Activated naive CD4-positive, alpha-beta T cell treated with Interleukin-2 at 50 U/mL for 16 hours (primary cell): ENCODE measurements at places on chromosomes 2 and 18.

DNA sequence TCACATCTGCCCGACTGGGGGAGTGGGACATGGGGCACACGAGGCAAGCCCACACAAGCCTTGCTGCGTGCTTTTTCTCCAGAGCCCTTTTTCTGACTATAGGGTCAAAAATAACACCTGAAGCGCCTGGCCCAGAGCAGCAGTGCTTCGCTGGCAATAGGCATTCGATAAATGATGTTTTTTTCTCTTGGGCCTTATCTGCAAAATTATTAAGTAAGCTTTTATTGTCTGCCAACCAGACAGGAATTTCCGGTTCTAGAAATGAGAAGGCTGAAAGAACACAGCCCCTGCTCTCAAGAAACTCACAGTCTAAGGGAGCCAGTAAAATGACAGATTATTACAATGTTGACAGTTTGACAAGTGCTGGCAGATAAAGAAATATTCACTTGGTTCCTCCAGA lies 2.7 kb upstream of the TMBIM1 start:
- no peak for DNase-seq

DNA sequence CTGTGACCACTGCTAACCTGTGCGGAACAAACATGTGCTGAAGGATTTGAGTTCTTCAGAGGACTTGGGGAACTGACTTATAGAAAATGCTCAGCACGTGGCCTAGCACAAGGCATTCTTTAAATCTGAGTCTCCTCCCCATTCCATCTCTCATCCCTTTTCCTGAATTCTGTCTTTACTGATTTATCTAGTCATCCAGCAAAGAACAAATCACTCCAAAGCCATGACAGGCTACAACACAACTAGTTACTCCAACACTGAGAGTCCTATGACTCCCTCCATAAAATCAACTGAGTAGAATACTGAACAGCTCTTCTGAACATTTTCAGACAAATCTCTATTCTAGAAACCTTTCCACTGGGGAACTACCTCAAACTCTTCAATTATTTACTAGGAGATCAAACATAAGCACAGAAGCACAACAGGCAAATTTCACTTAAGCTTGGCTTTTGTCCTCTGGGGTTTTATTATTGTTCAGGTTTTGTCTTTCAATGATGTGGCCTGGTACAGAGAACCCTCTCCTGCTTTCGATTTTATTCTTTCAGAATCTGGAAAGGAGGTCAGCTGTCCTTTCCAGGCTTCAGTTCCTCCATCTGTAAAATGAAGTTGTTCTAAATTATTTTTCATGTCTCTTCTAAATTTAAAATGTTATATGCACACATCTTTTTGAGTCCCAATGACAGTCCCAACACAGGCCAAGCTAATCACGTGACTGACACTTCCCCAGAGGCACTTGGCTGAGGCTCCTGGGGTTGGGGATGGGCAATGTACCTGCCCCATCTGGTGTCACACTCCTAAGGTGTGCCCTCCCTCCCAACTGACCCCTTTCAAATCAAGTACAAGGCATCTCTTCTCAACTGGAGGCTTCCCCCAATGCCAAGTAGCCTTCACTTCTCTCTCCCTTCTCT lies 31.8 kb downstream of the RNU4ATAC start:
- no peak for DNase-seq

DNA sequence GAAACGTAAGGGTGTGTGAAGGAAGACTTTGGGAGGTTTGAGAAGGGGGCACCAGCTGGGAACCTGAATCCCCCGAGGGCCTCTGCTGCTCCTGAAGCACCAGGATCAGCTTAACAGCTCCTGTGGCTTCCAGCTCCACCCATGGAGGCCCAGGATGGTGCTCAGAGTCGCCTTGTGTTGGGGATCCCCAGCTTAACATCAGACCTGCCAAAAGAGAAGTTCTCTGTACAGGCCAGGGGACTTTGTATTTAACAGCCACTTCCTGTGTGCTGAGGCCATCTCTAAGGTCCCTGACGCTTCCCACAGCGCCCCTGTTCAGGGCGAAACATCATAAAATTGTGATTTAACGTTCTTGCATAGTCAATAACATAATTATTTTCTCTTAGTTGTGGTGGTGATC lies 77.5 kb downstream of the NCK2 start:
- DNase-seq, result no peak

GRCh38 chr18:50696436-50696835 lies 123.4 kb downstream of the MRO start:
- DNase-seq, result no peak

- DNase-seq, result no peak
These were observed 32.1 kb upstream of the SIGLEC15 start for GRCh38 chr18:45793264-45793965.

DNA sequence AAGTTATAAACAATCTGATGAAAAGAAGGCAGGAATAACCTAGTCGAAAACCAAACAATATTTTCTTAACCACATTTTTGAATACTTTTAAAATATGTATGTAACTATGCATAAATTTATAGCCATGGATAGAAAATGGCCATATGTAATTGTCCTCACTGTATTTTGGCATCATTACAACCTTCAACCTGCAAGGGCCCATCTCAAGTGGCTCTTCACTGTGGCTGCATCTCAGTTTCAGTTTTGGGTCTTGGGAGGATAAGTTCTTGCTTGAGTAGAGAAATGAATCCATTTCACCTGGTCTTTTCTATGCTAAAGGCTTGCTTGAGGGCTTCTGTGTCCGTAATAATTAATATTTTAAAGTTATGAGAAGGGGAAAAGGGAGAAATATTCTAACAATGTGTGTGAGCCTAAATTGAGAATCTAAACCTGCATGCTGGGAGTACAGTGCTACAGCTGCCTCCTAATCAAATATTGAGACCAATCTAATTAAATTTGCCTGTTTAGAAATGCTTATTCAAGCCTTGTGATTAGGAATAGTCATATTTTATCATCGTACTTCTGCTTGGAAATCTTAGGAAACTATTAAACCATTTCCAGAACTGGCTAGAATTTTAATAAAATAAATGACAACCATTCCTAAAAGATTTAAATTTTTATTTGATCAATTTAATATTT lies 92.5 kb downstream of the EML4 start:
- DNase-seq, result no peak

DNA sequence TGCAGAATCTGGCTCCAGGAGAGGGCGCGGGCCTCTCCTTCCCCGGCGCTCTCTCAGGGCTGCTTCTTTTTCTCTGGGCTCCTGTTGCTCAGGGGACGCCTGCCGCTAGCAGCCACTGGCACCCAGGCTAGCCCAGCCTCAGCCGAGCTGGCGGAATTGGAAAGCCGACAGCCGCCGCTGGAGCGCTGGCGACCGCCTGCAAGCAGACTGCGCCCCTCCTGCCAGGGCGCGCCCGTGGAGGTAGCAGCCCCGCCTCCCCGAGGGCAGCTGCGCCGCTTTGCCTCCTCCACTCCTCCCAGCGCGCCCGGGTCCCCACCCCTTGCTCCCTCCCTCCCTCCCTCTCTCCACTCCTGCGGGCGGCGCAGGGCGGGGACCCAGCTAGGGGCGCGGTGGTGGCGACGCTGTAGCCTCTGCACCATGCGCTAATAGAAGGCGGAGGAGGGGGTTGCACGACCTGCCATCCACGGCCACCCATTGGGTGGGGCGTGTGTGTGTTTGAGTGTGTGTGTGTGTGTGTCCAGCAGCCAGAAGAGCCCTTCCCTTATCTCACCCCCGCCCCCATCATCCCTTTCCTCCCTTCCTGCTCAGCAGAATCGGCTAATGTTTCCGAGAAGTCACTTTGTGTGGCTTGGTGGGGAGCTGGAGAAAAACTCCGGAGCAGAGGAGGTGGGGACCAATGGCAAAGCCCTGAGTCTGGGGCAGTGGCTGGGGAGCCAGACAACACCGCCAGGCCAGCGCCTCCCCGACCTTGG lies at the start of gene SCN9A:
Gene SCN9A (minus strand): TSS at position 209 of the 752 bp plus-strand sequence. CDS start 64,188 bp downstream, outside the sequence.
- DNase-seq, result no peak

DNA sequence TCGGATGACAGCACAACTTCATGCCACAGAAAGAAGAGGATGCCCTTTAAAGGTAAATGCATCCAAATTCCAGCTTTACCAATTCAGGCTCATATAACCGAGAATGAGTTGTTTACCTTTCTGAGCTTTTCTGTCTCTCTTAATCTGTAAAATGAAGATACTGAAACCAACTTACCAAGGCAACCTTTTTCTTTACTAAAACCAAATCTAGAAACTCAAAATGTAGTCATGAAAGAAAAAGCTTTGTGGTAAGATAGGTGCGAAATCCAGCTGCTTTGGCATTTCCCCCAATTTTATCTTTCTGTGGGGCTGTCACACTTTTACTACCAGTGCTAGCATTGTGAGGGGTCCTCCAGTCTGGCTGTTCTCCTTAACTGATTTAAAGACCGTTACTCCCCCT lies 240.4 kb downstream of the IKZF2 start:
- DNase-seq, result no peak

DNA sequence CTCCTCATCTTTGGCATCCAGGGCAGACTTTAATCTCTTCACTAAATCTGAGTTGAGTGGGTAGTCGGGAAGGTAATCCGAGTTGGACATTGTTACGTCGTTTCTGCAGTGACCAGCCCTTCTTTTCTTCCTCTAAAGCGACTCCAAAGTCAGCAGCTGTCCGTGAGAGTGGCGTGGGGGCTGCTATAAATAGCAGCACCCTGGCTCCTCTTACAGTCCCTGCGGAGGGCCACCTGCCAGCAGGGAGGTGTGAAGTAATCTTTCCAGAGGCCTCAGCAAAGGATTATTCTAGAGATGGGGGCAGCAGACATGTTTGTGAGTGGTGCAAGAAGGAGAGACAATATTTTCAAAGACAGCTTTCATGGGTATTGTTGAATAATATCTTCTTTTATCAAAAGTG lies at the start of gene ASB18:
Gene ASB18 (minus strand): TSS at position 151 of the 400 bp plus-strand sequence. CDS start 61 bp downstream, at position 90.
- no peak for DNase-seq

DNA sequence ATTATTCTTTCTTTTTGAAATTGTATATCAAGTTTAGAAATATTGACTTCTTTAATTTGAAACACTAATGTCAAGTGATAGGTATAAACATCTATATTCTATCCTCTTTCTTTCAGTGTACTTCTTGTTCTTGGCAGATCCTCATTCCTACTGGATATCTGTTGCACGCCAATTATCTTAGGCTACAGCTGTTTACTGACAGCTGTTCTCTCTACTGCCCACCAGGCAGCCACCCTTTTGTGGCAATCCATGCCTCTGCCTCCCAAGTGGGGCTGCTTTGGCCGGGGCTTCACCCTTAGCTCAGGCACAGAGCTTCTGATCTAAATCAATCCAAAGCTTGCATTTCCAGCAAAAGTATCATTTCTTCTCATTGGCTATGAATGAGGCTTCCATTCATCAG lies 50.6 kb upstream of the ITSN2 start:
- DNase-seq, result no peak

DNA sequence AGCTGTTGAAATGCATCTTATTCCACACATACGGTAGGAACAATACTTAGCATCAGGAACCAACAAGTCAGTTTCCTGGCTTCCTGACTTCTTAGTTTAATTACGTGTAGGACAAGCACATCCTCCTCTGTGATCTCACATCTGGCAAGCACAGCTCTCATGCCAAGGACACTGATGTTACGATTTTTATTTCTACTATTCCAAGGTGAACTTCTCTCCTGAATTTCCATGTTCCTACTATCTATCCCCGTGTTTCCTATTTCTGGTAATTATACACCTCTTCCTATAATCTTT lies 374.0 kb downstream of the NCKAP5 start:
- DNase-seq, result no peak

DNA sequence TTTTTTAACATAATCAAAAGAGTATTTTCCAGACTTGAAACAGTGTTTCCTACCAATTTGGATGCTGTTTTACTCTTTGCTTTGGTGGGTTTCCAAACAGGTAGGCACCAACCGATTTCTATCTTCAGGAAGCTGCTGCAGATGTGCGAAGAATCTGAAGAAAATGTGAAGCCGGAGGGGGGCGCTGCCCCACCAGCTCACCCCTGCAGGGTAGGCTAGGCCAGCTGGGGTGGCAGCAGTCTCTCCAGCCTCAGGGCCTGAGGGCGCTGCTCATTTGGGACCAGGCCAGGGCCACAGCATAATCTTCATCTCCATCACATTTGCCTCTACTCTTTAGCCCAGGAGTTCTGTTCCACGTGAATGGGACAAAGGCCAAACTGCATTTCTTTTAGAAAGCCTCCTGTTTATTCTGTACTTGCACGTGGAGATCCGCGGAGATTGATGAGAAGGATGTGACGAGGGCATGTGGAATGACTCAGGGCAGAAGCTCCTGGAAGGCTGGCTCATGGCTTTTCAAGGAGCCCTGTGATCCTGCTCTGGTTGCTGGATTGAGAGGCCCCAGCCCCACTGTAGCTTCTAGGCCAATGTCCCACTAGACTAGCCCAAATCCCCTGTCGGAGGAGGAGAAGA lies 84.2 kb upstream of the FAM136A start:
- no peak for DNase-seq
